ENCODE measurements at places on chromosomes 5 and 9.

DNA sequence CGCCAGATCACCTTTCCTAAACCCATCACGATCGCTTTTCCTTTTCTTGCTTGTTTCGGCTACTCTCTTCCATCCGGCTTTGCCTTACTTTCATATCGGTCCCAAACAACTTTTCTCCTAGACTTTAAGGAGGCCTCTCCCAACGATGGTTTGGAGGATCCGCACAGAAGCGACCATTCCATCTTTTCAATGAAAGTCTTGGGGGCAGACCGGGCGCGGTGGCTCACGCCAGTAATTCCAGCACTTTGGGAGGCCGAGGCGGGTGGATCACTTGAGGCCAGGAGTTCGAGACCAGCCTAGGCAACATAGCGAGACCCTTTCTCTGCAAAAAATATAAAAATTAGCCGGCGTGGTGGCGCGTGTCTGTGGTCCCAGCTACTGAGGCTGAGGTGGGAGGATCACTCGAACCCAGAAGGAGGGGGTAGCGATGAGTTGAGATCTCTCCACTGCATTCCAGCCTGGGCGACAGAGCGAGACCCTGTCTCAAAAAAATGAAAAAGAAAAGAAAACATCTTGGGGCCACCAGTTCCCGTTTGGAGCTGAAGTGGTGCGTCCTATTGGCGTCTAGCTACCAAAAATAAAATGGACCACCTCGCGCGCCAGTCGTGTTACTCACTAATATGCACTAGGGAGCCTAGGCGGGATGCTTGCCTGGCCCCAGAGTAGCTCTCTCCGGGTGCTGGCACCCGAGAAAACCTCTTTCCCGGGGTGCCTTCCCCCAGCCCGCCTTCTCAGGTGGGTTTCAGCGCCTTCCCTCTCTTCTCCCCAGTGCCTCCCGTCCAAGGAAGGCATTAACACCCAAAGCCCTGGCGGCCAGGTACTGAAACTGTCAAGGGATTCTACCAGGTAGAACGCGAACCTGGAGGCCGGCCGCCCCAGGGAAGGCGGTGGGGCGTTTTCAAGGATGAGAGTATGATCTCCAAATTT is 800 bp upstream of the AP3B1 start:
- DNase-seq: peak; percentile 26

DNA sequence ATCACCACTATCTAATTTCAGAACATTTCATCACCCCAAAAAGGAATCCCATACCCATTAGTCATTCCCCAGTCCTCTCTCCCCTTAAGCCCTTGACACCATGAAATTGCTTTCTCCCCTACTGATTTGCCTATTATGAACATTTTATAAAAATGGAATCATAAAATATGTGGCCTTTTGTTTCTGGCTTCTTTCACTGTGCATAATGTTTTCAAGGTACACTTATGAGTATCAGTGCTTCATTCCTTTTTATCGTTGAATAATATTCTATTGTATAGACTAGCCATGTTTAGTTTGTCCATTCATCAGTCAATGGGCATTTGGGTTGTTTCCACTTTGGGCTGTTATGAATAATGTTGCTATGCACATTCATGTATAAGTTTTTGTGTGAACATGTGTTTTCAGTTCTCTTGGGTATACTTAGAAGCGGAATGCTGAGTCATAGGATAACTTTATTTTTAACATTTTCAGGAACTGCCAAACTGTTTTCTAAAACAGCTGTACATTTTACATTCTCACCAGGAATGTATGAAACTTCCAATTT is 40.4 kb upstream of the FGF1 start:
- DNase-seq: peak; percentile 53

GRCh38 chr9:91315191-91315590 is 46.5 kb downstream of the AUH start:
- DNase-seq: no peak

GRCh38 chr5:83313436-83313835 is 158.1 kb upstream of the VCAN start:
- DNase-seq: no peak

- DNase-seq: no peak
Measured at GRCh38 chr5:20113031-20113715, 125.2 kb upstream of the CDH18 start.
